ENCODE measurements at places on chromosomes 5 and 9. TPM values are rescaled to one million over a fixed set of nuclear protein-coding genes. Genes with fewer than 3 reads are reported as not detected.

Gene GLRA1
- not detected for total RNA-seq

DNA sequence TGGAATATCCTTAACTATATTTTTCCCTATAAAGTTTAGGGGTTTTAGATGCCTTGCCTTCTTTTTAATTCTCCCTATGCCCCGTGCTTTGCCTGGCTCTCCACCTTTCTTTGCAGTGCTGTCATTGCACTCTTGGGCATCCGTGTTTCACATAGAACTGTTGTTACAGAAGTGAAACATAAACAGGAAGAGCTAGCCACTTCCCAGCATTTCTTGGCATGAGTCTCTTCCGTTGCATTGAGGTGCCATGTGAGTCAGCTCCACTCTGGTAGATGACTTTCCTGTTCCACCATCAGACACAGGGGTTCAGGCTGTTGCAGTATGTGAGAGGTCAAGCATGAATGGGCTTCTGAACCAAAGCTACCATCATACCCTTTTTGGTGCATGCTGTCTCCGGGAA, 73.4 kb downstream of the ANGPTL2 start:
- no peak for DNase-seq

DNA sequence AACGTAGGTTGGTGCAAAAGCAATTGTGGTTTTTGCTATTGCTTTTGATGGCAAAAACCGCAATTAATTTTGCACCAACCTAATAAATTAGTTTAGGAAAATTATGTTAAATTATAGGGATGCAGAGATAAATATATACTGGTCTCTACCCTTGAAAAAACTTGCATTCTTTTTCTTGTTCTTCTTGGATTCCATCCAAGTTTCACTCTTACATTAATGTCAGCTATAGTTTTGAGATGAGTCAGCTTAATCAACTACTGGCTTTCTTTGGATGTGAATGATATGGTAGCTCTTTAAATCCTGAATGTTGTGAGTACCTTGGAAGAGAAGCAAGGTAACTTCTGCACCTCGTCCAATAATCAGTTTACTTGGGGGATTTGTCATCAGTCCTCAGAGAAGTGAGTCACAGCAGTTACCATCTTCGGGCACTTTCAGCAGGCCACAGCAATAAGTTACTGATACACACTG, 549.0 kb upstream of the ZNF608 start:
- no peak for DNase-seq

DNA sequence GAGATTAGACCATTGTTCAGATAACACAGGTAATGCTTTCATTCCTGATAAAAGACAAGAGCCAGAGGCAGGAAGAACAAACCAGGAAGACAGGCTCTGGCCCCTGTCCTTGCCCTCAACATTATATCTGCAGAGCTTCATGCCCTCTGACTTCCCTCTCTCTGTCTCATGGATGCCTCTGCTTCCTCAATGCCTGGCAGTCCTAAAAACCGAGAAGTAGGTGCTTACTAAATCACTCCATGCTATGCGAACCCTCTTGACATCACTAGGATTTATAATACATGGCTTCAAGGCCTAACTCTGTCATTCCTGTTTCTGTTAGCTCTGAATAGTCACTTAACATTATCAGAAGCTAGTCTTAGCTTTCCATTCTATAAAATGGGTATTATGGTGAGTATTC, 117.8 kb downstream of the TLR4 start:
- no peak for DNase-seq

DNA sequence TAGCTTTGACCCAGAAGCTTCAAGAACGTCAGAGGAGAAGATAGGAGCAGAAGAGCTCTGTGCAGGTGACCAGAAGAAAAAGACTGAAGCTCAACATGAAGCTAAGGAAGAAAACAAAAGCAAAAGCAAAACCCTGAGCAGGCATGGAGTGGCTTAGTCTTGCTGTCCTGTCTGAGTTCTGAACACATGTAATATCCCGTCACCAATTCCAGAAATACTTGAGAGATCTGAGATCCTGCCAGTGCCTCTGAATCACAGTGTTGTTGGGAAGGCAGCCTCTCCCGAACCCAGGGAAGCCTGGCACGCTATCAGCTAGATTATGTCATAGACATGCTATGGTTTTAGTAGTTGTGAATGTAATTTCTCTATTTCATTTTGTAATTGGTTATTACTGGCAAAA, 235.7 kb downstream of the ICE1 start:
- peak; percentile 29 for DNase-seq

DNA sequence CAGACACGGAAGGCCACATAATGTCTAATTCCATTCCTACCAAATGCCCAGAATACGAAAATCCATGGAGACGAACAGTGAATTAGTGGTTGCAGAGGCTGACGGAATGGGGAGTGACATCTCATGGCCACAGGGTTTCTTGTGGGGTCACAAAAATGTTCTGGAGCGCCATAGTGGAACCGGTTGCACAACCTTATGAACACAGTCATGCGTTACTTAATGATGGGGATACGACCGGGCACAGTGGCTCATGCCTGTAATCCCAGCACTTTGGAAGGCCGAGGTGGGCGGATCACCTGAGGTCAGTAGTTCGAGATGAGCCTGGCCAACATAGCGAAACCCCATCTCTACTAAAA, 26.0 kb upstream of the TTLL11 start:
- no peak for DNase-seq

DNA sequence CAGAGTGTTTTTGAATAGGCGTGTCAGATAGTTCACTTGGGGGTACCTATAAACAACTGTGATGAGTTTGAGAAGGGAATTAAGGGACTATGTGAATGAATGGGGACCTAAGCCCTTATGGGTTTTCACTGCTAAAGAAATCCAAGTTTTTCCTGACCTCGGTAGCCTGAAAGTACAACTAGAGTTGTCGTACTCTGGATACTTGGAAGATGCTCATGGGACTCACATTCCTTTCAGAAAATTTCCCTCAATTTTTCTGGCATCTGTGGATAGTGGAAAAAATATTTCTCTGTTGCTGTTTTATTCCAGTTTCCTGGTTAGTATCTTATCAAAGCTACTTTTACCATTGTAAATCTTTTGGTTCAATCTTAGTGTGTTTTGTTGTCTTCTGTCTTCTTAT, 1112.3 kb upstream of the SEMA6A start:
- DNase-seq: no peak

DNA sequence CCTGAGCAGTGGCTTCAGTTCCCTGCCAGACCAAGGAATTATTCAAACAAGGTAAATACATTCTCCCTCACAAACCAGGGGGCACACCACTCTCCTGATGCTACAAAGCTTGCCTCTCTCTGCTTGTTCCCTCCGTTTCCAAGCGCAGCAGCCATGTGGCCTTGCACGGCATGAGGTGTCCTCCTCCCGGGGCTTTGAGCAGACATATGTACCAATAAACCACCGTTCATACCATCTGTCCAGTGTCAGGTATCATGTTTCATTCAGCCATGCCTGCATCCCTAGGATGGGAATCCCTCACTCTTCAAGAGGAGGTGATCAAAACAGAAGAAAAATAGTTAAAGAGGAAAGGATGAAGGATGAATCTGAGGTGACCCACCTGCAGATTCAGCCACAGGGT, 282.7 kb downstream of the ENC1 start:
- no peak for DNase-seq

DNA sequence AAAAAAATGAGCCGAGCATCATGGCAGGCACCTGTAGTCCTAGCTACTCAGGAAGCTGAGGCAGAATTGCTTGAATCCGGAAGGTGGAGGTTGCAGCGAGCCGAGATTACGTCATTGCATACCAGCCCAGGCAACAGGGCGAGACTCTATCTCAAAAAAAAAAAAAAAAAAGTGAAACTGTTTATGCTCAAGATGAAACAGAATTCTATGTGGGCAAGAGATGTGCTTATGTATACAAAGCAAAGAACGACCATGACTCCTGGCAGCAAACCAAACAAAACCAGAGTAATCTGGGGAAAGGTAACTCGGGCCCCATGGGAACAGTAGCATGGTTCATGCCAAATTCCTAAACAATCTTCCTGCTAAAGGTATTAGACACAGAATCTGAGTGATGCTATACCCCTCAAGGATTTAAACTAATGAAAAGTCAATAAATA, 32.6 kb upstream of the PLAC8L1 start:
- DNase-seq: no peak

GRCh38 chr5:1553539-1554409, 30.0 kb upstream of the LPCAT1 start:
- no peak for DNase-seq
